ENCODE measurements at places on chromosomes 13 and 19. TPM values are rescaled to one million over a fixed set of nuclear protein-coding genes. Genes with fewer than 3 reads are reported as not detected.

CLEC4G gene
- not detected for polyA plus RNA-seq

ADAT3 gene
- polyA plus RNA-seq, result 1.8 TPM

KLF1 gene
- polyA plus RNA-seq, result 3.4 TPM

NANOS3 gene
- polyA plus RNA-seq, result 2.0 TPM

MBD3L3 gene
- not detected for polyA plus RNA-seq

Data from left renal pelvis (tissue), 4 donors.